Endodermal cell (in vitro differentiated cells): ENCODE measurements at places on chromosomes 1 and 21. TPM values are rescaled to one million over a fixed set of nuclear protein-coding genes. Genes with fewer than 3 reads are reported as not detected.
A peak's percentile ranks its signal among the peaks of the same experiment; 100 is the strongest.

GRCh38 chr1:47555306-47555705 is 117.5 kb downstream of the FOXD2 start:
- DNase-seq: peak; percentile 52

DNA sequence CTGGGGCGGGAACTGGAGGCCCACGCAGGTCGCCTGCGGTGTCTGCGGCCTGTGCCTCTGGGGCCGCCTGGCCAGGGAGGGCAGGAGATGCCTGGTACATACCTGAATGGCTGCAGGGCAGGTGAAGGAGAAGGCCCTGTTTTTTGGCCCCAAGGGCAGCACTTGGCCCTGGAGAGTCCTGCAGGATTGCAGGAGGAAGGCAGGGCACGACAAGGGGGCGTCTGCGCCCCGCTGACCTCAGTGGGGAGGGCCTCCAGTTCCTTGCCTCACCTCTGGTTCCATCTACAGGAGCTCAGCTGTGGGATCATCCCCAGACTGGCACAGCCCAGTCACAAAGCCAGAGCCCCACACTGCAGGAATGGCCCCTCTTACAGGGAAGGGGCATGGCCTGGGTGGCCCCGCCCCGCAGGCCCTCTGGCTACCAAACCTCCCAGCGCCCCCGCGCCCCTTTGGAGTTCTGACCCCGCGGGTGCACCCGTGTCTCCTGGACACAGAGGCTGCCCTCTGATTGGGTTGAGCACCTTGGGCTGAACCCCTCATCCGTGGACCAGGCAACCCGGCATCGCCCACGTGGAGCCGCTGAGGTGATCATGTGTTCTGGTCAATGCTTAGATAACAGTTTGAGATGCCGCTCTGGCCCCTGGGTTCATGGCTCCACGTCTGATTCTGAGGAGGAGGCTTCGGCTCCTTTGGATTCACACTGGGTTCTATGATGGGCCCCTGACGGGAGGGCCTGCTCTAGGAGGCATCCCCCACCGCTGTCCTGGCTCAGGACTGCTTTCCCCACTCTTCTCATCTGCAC is 1.3 kb upstream of the PEX10 start:
- peak; percentile 72 for DNase-seq

GRCh38 chr1:85617633-85618100 is 37.1 kb downstream of the CCN1 start:
- no peak for DNase-seq

- DNase-seq: no peak
Observed at GRCh38 chr1:246221485-246222255, 285.4 kb downstream of the SMYD3 start.

DNA sequence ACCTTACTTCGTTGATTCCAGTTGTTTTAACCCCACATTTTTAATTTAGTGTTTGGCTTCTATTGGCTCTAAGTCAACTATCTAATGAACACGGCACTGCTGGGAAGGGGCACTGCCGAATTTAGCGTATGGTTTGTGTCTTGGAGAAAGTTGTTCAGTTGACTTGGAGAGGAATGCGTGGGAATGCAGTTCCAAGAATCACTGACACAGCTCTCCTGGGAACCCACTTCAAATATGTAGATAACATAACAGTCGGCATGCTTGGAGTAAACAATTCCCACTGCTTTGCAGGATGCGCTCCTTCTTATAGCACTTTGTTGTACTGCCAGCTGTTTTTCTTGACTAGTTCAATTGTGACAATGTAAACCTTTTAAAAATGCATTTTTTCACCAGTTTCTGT is 104.3 kb downstream of the RYR2 start:
- peak; percentile 48 for DNase-seq

GRCh38 chr1:201826830-201827229 is 2.1 kb upstream of the IPO9 start:
- DNase-seq: peak; percentile 51

DNA sequence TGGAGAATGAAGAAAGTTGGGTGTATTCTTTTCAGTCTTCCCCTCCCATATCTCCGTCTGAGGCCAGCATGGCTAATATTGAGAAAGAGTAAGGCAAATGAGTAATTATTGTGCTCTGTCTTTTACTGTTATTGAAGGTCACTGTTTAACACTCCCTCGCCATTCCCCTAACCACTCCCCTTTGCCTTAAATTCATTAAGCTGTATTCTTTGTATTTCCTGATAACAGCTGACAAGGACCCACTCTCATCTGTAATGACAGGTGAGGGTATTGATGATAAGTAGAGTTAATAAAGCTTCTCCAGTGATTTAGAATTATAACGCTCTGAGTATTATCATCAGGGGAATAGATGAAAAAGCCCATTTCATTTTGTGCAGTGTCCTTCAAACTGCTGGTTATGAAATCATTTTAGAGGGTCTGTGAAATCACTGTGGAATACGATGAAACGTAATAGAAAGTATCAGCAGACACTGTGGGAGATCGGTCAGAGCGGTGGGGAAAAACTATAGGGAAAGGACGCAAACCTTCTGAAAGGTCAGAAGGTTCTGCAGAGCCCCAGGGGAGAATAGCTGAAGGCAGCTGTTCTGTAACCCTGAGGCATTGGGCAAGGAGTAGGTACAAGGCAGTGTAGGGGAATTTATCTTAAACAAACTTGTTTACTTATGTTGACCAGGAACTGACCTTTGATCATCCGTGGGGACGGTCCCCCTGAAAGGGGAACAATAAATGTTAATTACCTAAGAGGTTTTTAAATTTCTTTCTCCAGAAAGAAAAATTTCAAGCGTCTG is 46.3 kb upstream of the CACYBP start:
- no peak for DNase-seq

DNA sequence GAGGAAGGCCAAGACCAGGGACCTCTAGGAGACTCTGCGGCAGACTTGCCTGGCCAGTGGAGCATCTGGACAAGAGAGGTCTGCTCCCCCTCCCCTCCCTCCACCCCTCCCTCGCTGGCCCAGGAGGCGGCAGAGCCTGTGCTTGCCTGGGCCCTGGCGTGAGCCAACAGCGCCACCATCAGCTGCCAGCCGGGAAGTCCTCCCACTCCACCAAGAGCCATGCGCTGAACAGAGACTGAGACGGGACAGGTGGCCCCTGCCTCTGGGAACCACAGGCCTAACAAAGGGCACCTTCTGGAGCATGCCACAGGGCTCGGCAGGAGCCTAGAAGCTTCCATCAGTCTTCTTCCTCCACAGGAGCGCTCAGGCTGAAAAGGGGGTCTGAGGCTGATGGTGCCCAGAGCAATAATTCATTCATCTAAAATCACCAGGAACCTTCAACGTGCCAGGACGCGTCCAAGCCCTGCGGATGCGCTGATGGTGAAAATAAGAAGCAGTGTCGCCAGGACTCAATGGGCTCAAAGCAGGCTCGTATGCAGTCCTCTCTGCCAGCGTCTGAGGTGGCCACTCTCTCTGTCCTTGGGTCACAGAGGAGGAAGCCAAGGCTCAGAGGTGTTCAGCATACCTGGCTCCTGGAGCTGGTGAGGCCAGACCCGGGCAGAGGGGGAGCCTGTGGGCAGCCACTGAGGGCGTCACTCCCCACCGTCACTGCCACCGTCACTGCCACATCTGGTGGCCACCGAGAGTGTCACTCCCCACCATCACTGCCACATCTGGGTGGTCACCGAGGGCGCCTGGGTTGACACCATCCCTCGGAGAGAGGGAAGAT is 161.2 kb downstream of the NPHP4 start:
- DNase-seq: peak; percentile 97

GRCh38 chr1:197923038-197923437 is 5.9 kb downstream of the LHX9 start:
- DNase-seq: no peak

DNA sequence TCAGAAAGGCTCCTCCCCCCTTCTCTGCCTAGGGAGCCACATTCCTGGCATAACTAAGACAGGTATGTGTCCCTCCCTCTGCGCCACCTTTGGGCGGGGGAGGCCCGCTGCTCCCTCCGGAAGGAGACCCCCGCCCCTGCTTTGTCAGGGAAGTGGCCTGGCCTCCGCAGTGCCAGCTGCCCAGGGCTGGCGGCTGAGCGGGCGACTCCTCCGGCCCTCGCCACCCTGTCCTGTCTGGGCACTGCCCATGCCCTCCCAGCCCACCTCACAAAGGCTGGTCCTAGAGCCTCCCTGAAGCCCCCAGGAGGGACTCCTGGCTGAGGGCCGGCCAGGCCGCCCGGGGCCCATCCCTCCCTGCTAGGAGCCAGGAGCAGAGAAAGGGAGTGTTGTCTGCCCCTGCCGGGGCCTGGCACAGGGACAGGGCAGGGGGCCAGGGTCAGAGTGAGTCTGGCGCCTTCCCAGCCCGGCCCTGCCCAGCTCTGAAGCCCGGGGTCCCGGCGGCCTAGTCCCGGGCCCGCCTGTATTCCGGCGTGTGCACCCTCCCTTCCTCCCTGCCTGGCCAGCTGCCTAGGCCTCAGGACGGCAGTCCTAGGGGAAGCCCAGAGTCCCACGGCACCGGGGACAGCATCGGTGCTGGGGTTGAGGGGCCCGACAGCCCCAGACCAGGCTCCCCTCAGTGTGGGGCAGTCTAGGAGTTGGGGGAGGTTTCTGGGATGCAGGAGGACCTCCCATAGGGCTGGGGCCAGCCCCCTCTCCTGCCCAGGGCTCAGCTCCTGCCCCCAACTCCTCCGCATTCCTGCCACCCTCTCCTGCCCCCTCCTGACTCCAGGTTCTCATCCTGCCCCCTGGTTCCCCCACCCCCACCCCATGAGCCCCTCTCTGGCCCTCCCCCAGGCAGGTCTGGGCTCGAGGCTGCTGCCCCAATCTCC is 5.1 kb downstream of the AGRN start:
- DNase-seq: peak; percentile 95

- DNase-seq: no peak
Observed at GRCh38 chr1:103516693-103517092, 8.8 kb upstream of the RNPC3 start.

DNA sequence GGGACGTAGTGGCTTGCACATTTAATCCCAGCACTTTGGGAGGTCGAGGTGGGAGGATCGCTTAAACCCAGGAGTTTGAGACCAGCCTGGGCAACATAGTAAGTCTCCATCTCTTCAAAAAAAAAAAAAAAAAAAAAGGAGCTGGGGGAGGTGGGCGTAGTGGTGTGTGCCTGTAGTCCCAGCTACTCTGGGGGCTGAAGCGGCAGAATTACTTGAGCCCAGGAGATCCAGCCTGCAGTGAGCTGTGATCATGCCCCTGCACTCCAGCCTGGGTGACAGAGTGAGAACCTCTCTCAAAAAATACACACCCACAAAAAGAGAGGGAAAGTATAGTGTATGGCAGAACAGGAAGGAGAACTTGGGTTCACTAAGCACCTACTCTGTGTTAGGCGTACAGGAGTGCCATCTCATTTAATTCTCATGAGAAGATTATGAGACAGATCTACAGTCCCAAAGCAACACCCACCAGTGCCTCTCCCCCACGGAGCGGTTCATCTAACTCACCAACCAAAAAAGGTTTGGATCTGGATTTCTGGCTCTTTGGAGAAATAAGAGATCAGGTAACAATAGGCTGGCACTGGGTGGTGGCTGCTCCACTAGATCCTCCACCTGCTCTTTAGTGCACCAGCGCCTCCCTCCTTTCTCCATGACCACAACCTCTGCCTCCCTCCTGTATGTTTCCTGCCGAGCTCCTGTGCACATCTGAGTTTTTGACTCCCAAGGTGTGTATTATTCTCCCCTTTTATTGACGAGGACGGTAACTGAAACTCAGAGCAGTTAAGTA is 1.4 kb upstream of the TRAF5 start:
- DNase-seq: no peak

GRCh38 chr1:172926070-172926469 is 124.7 kb downstream of the TNFSF18 start:
- no peak for DNase-seq

DNA sequence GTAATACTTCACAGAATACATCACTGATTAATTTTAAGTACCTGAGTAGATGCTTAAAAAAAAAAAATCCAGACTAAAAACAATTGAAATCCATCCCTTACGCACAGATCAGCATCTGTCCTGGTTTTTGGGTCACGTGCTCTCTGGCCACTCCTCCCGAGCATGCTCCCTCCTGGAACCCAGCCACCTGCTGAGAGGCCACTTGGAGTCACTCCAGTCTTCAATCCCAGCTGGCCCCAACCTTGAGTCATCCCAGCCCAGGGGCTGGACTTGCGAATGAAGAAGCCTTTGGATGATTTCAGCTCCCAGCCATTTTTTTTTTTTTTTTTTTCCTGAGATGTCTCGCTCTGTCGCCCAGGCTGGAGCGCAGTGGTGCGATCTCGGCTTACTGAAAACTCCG is 8.9 kb downstream of the MAP1LC3C start:
- peak; percentile 80 for DNase-seq

- DNase-seq: no peak
Observed at GRCh38 chr1:248421384-248421783, 18.5 kb downstream of the OR2T1 start.

DNA sequence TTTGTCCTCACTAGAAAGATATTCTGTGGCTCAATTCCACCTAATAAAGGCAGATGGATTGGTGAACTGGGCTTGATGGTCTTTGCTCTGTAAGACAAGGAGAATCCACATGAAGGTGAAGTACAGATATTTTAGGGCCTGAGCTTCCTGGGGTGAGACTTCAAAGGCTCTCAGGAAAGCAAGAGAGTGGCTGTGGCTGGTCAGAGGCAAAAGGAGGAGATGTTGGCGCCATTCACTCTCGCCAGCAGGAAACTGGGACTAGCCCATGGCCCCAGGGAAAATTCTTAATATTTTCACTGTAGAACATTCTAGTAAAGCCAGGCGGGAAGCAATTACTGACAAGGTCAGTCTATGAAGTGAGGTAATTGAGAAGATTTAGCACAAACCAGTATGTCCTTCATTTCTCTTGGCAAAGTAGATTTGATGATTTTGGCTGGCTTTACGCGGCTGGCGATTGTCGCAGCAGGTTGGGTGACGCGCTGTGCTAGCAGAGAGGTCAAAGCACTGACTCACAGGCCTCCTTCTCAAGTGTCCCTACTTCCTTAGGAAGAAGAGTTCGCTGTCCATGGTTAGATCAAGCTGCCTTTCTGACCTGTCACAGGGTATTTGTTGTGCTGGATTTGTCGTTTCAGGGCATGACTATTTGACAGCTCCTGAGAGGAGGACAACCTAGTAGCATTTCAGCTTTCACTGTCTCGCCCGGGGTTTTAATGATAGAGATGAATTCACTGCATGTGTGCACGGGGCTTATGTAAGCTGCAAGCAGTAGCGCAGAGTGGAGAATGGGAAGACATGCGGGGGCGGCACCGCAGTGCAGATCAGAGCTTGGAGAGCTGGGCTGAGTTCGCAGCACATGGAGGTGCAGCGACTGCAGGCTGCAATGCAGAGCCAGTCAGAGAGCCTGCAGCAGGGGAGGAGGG is 32.7 kb downstream of the XCL1 start:
- DNase-seq: peak; percentile 78

PEX10 gene
- 21.8 to 35.6 TPM (median 34.6 TPM) in 3 replicates for total RNA-seq

GJA4 gene
- 8.9 to 36.6 TPM (median 9.0 TPM) in 3 replicates for total RNA-seq

FLG2 gene
- total RNA-seq: not detected in 3 replicates

PGBD2 gene
- total RNA-seq: 1.4 to 4.8 TPM (median 4.6 TPM) in 3 replicates

RRP15 gene
- 13.4 to 26.2 TPM (median 24.9 TPM) in 3 replicates for total RNA-seq

HAO2 gene
- total RNA-seq: not detected in 2 replicates

CFAP74 gene
- 0.34 and 0.75 TPM in 2 replicates for total RNA-seq
